ENCODE measurements at places on chromosomes 3 and 15.
A peak's percentile ranks its signal among the peaks of the same experiment; 100 is the strongest.

DNA sequence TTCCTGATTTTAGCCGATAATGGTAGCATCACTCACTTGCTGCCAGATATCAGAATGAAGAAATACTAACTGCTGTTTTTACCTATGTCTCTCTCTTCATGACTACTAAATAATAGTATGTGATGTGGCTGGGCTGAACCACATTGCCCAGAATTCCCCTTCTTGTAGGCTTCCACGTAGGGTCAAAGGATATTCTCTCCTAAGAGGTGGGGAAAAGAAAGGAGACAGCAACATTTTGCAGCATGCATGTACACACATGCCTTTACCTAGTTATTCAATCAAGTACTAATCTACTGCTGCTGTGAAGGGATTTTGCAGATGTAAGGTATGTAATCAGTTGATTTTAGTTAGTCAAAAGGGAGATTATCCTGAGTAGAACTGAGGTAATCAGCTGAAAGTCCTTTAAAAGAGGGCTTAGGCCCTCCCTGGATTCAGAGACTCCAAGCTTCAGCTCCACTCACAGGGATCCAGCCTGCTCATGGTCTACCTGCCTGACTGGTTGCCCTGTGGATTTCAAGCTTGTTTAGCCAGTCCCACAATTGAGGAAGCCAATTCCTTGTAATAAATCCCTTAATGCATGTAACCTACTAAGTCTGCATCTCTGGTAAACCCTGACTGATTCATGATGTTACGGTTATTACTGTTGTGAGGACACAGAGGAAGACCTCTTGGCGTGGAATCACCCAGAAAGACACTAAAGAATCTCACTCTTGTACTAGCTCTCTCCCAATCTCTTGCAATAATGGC lies 20.4 kb downstream of the PLD1 start:
- peak; percentile 71 for DNase-seq

GRCh38 chr15:23869396-23869795 lies 182.3 kb upstream of the NDN start:
- DNase-seq: peak; percentile 89

GRCh38 chr3:24416224-24416623 lies 78.4 kb downstream of the THRB start:
- no peak for DNase-seq

- no peak for DNase-seq
Measured at GRCh38 chr3:177613901-177614300, 416.6 kb upstream of the TBL1XR1 start.

DNA sequence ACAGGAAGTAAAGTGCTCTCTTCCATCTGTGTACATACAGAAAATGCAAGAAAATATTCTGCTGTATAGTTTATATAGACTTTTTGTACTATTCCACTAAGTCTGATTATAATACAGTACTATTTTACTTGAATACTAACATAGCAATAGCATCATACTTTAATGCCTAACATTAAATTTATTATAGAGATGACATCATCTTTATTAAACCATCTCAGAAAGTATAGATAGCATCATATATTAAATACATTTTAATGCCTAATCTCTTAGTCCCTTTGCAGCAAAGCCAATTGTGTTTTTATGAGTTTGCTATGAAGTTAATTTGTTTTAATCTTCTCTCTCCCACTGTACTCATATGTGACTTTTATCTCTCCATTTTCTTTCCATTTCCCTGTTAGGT lies 39.7 kb upstream of the ZDHHC23 start:
- DNase-seq: no peak

- DNase-seq: no peak
Measured at GRCh38 chr3:156762631-156763185, 63.4 kb upstream of the LEKR1 start.

DNA sequence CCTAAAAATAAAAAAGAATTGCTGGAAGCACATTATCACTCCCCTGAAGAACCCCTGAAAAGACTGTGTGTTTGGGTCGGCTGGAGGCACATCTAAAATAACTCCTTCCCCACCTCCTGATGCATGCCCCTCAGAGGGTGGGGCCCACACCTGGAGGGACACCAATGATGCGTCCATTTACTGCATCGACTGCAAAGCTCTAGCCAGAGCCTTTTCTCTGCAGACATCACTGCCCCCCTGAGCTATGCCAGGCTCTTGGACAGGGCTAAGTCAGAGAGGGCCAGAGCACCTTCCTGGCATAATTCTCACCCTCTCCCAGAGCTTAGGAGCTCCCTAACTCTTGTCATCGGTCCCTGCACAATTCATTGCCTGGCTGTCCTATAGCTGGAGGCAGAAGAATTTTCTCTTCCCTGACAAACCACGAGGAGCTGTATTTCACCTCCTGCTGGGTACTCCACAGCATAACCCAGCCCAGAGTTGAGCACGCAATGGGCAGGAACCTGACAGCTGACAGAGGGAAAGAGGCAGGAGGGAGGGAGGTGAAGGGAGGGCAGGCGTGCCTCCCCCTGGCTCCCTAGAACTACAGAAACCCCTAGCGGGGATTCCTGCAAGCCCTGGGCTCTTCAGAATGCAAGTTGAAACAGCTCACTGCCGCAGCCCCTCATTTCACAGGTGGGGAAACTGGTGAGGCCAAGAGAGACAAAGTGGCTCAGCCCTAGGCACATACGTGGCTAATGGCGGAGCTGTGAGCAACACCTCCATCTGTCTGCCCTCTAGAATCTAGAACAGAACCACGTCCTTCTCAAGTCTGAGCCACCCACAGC lies 46.6 kb downstream of the XXYLT1 start:
- no peak for DNase-seq

GRCh38 chr3:51982352-51982837 lies 940 bp upstream of the ACY1 start:
- DNase-seq: peak; percentile 70

DNA sequence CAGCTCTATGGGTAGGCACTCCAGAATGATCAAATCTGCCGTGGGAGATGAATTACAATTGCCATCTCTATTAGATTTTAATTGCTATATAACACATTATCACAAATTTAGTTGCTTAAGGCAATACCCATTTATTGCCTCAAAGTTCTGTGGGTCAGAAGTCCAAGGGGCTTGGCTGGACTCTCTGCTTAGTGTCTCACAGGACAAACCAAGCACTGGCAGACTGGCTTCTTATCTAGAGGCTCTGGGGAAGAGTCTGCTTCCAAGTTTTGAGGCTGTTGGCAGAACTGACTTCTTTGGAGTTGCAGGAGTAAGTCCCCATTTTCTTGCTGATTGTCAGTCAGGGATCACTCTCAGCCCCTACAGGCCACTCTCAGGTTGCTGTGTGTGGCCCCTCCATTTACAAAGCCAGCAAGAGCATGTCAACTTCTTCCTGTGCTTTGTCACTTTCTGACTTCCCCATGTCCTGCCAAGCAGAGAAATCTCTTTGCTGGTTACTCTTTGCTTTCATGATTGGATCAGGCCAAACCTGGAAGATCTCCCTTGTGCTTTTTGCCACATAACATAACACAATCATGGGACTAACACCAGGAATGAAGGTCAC lies 93.5 kb upstream of the PRICKLE2 start:
- no peak for DNase-seq

- DNase-seq: no peak
Measured at GRCh38 chr3:50171540-50172301, 16.6 kb downstream of the SEMA3F start.

DNA sequence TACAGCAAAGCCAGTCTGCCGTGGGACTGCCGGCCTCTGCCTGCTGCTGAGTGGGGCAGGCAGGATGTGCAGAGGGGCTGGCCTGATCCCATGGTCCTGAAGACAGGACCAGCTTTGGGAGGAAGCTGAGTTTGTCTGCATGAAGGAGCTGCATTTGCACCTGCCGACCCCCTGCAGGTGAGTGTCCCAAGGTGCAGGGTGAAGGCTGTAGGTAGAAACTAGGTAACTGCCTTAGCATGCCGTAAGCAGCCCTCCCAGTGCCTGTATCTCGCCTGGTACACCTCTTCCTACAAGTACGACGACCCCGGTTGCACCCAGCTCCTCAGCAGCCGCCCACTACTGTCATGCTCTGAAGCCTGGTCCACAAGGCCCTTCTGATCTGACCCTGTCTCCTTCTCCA lies 34.9 kb downstream of the AMOTL2 start:
- DNase-seq: no peak

DNA sequence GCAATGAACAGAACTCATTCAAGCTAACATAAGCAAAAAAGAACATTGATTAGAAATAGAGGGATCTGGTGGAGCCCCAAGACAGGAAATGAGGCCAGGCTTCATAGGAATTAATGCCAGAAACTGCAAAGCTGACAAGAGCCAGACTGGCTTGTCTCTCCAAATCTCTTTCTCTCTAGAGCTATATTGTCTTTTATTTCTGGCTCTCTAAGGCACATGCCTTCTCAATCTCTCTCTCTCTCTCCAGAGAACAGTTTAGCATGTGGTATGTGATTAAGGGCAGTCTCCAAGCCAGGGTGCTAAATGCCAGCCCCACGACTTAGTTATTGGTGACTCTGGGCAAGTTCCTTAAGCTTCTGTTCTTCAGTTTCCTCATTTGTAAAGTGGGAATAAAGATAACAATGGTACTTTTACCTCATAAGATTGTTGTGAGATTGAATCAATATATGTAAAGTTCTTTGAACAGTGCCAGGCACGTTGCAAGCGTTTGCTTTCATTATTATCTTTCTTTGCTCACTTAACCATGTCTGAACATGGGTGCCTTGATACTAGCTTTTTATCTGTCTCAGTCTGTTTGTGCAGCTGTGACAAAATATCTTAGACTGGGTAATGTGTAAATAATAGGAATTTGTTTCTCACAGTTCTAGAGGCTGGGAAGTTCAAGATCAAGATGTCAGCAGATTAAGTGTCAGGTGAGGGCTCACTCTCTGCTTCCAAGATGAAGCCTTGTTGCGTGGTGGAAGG lies 123.2 kb downstream of the BDH1 start:
- DNase-seq: no peak

DNA sequence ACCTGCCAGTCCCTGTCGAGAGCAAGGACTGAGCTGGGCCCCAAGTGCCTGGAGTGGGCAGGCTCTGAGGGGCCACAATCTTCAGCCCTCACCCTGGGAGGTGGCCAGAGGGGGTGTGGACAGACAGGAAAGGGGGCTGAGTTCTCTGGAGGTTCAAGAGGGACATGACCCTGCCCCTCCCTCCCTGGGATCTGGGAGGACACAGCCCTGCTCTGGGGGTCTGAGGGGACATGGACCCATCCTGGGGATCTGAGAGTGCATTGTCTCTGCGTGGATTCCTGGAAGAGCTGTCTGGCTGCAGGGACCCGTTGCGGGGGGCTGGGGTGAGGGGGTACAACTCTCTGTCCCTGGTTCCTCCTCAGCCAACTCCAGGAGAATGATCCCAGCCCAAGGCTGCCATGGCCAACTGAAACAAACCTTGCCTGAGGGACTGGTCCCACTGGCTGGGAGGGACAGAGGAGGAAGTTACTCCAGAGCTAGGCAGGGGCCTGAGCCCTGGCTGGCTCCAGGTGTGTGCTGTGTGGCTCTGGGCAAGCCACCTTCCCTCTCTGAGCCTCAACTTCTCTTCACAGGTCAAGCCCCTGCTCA lies 29.0 kb downstream of the PTH1R start:
- DNase-seq: no peak

- DNase-seq: no peak
Measured at GRCh38 chr3:172125053-172125452, 85.7 kb downstream of the FNDC3B start.

Measured in WERI-Rb-1 (cell line).